ENCODE measurements at places on chromosomes 11 and 22. TPM values are rescaled to one million over a fixed set of nuclear protein-coding genes. Genes with fewer than 3 reads are reported as not detected.

The UBE2L3 gene
- total RNA-seq: 14.3 TPM

GRCh38 chr11:65649656-65650546, 12.0 kb downstream of the SIPA1 start:
- H3K27ac ChIP-seq: no peak overlapping the region
- peaks cover 36% of the 10 kb centered on the region for H3K4me1 ChIP-seq
- H3K36me3 ChIP-seq: peaks cover 1% of the 10 kb centered on the region

DNA sequence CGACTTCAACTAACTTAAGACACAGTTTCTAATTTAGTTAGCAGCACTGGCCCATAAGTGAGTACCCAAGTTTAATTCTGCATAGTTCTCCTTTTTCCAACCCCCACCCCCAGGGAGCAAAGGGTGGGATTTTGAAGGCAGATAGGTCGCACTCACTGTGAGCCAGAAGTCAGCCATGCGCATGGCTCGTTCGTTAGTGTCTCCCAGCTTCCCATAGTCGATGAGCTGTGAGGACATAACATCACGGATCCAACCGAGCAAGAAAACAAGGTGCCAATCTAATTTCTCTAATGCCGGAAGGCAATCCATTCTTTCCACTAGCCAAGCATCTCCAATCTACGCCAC, 577 bp downstream of the MRPL17 start:
- H3K36me3 ChIP-seq: no peaks in the 10 kb centered on the region
- H3K4me1 ChIP-seq: peaks cover 13% of the 10 kb centered on the region
- peak overlapping the region; percentile 61 for H3K4me3 ChIP-seq

GRCh38 chr22:19615867-19616581, 91.8 kb upstream of the CLDN5 start:
- no peaks in the 10 kb centered on the region for H3K27me3 ChIP-seq
- no peak for DNase-seq
- H3K27ac ChIP-seq: no peak overlapping the region
- no peaks in the 10 kb centered on the region for H3K36me3 ChIP-seq

All from liver (tissue), 10 donors.